ENCODE measurements at places on chromosomes 3 and 15.

GRCh38 chr3:26766031-26766430 is 143.5 kb downstream of the LRRC3B start:
- no peak for DNase-seq

DNA sequence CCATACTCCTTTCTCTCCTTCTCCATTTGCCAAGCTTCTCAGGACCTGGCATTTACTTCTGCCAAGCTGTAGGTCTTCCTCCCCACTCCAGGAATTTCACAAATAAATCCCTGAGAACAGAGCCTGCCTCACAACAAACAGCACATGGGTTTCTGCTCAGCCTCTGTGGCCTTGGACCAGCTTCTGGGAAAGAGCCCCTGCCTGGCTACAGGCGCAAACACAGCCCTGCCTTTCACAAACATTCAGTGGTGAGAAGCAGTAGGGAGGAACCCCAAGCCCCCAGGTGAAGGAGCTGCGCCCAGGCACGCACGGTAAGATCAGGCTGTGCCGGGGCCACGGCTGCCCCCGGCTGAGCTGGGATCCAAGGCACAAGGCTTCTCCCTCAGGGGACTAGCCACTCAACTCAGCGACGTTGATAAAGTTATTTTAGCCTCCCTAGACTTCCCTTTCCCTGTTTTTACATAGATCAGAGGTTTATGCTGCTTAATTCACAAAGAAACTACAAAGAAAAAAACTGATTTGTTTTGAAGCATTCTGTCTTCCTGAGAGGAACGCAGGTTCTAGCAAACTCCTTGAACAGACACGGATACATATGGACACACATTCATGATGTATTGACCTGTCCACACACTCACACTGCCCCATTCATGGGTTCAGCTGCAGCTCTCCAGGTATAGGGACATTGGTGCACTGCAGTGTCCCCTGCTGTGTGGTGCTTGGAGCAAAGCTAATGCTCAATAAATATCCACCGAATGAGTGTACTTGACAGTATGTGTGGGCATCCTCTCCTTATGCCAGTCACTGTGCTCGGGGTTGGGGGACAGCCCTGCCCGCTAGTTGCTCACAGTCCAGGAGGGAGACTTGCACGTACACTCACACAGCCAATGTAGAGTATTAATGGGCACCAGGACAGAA is 25.4 kb downstream of the HES1 start:
- no peak for DNase-seq

- DNase-seq = no peak
Observed at GRCh38 chr15:66733976-66734375, 31.9 kb downstream of the SMAD6 start.

- DNase-seq = no peak
Observed at GRCh38 chr3:9810846-9811245, 784 bp downstream of the TTLL3 start.

DNA sequence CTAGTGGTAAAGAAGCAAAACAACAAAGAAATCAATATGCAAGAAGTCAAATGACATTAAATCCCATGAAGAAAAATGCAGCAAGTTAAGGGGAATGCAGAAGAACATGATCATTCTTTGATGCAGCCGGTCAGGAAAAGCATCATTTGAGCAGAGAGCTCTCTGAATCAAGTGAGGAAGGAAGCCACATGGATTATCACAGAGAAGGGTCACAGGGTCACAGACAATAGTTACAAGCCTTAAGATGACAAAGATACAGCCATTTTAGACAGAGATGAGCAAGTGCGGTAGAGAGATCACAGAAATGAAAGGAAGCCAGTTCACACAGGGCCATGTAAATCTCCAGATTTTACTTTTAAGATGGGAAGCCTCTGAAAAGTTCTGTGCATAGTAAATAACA is 43.9 kb downstream of the UBE3A start:
- no peak for DNase-seq

DNA sequence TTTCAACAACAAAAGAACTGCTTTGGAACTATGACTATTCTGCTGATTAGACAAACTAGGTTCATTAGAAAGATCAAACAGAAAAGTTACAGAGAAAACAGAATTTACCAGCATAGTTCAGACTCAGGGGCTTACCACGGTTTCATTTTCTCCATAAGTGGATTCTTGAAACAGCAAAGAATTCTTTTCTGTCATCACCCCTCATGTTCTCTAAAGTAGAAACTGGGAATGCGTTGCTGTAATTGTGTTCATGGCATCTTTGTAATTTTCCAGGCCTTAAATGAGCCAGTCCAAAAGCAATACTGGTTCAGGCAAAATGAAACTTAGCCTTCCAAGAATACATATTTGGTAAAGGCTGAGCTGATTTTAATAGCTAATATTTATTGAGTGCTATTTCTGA is 287.8 kb downstream of the CHL1 start:
- no peak for DNase-seq

GRCh38 chr15:41570764-41571163 is 11.8 kb downstream of the TYRO3 start:
- DNase-seq = no peak
